Right forelimb (tissue), 1 donor: ENCODE measurements at places on chromosomes 2 and 18.

- no peak for DNase-seq
Observed at GRCh38 chr2:239762655-239763269, 262.4 kb downstream of the NDUFA10 start.

DNA sequence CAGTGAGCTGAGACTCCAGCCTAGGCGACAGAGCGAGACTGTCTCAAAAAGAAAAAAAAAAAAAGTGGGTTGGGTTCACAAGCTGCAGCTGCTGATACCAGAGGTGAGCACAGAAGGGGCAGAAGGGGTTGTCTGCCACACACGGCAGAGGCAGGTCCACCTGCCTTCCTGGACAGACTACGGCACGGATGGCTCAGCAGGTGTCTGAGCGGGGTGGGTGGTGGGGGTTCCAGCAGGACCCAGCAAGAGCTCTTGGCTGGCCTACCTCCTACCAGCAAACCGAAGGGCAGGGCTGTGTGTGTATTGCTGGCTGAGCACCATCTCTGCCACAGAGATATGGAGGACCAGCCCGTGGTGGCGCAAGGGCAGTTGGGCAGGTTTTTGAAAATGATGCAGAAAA, 130.4 kb upstream of the ASB18 start:
- DNase-seq: no peak

GRCh38 chr2:174703430-174703829, 60.8 kb downstream of the CHRNA1 start:
- no peak for DNase-seq

- DNase-seq: no peak
Observed at GRCh38 chr2:162989507-162989906, 150.9 kb upstream of the KCNH7 start.

DNA sequence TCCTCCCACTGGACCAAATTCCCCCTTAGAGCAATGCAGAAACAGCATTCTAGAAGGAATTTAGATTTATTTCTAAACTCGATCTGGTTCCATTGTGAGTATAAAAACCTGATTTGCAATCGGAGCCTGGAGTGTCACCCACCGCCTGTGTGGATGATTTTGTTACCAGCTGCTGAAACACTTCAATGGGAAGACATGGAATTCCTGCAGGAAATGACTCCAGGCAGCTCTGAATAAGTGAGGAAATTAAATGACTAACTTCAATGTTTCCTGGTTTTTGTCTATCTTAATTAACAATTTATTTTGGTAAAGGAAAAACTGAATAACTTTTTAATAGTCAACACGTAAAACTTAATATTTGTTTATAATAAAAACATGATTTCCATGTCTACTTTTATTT, 19.3 kb downstream of the CTAGE1 start:
- DNase-seq: no peak

- DNase-seq: no peak
Observed at GRCh38 chr18:33113416-33113815, 327.1 kb downstream of the CCDC178 start.

DNA sequence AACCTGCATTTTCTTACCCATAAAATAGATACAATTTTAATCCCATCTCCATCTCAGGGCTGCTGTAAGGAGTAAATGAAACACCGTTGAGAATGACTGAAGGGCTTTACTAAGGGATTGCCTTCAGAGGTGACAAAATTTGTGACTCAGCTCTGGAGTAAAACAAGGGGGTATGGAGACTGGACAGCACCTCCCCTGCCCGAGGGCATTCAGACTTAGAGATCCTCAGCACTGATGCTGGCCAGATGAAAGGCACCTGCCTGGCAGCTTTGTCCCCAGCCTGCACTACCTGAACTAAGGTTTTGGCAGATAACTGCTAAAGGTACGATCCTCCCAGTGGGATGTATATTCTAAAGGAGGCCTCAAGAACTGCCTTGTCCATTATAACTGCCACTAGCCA, 105.9 kb upstream of the STPG4 start:
- no peak for DNase-seq

DNA sequence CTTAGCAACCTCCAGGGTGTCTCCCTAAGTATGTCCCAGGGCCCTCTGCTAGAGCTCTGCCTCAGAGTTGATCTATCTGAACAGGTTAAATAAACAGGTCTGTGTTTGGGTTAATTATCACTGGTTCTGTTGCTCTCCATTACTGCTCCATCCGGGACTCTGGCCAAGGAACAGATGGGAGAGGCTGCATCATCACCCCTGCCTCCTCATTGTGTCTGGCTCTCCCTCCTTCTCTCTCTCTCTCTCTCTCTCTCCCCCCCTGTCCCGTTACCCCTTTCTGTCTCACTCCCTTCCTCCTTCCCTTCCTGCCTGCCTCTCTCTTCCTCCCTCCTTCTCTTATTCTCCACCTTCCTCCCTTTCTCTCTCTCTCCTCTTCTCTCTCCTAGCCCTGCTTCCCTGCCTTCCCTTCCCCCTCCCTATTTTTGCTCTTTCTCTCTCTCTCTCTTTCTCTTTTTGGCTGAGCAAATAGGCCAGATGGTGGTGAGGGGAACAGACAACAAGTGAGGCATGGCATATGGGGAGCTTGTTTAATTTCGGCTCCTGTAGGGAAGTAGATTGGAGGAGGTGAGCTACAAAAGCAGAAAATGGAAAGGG, 62.1 kb downstream of the SETBP1 start:
- DNase-seq: peak; percentile 70

DNA sequence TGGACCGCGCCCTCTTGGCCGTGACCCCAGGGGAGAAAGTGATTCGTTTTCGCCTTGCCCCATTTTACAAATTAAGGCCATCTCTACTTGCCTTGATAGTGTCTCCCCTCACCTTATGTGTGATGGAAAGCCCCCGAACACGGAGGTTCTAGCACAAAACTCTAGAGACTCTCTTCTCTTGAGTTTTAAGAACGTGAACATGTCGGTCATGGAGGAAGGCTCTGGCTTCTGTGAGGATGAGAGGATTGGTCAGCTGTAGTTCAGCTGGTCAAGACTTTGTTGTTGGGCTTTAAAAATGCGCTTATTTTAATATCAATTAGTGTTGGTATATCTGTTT, 828 bp downstream of the DYNC1I2 start:
- DNase-seq: no peak

GRCh38 chr18:47669815-47670214, 260.6 kb downstream of the SMAD2 start:
- no peak for DNase-seq

- peak; percentile 60 for DNase-seq
Observed at GRCh38 chr2:101152272-101153076, 1.3 kb upstream of the TBC1D8 start.

DNA sequence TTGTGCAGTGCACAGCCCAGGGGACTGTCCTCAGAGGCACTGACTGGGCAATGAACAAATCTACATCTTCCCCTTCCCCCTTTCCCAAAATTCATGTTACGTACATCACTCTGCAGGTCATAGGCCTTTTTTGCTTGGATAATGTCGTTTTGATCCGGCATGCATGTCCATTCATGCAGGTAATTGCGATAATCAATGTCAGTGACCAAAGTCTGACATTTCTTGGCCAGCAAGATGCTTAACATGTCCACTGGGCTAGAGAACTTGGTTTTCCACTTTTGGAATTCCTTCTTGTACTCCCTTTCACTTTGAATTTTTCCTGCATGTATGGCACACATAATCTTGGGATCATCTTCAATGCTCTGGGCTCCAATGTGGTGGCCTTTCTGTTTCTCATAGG, 124.6 kb downstream of the NEB start:
- DNase-seq: no peak

- DNase-seq: no peak
Observed at GRCh38 chr2:211879323-211879722, 659.3 kb downstream of the ERBB4 start.

- no peak for DNase-seq
Observed at GRCh38 chr2:205212357-205212756, 469.9 kb upstream of the NRP2 start.

- DNase-seq: no peak
Observed at GRCh38 chr2:120677696-120678247, 57.9 kb upstream of the GLI2 start.

GRCh38 chr2:40809156-40809555, 357.3 kb upstream of the SLC8A1 start:
- no peak for DNase-seq

DNA sequence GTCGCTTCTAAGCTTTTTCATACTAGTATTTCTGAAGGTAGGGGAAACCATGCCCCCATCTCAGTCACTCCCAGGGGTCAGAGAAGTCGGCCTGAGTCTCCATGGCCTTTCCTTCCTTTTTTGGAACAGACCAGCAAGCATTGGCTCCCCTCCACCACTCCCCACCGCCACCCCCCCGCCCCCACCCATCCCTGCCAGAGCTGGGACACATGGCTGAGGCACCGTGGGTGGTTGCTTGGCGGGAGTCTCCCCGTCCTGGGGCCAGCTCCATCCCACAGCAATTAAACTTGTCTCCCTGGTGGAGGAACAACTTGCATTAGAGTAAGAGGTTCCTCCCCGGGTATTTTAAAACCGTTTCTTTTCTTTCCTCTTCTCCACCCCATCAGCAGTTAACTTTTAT, 100.8 kb upstream of the TFPI start:
- DNase-seq: no peak

- DNase-seq: no peak
Observed at GRCh38 chr2:1784087-1784486, 39.8 kb upstream of the PXDN start.

- DNase-seq: no peak
Observed at GRCh38 chr2:220708366-220708765, 863.7 kb downstream of the EPHA4 start.

DNA sequence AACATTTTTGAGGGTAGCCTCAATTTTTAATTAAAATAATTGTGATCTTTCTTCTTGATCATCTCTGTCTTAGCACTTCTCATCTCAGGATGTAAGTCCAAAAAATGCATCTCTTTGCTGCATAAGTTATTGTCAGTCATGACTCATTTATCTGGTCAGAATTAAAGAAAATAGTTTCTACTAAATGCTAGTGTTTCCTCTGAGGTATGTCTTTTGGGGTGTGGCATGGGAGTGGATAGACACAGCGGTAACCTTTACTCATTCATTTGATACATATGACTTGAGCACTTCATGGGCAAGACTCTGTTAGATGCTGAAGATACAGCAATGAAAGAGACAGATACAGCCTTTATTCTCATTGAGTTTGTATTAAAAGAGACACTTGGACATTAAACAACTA, 284.7 kb downstream of the IRS1 start:
- DNase-seq: no peak

GRCh38 chr2:236127010-236127409, 41.2 kb downstream of the GBX2 start:
- peak; percentile 32 for DNase-seq

GRCh38 chr18:74862094-74862493, 264.4 kb downstream of the ZNF407 start:
- DNase-seq: no peak

GRCh38 chr18:50126471-50126870, 68.5 kb downstream of the MYO5B start:
- DNase-seq: no peak

GRCh38 chr2:46304635-46305034, 7.4 kb downstream of the EPAS1 start:
- DNase-seq: no peak

GRCh38 chr18:37535968-37536367, 29.6 kb downstream of the CELF4 start:
- DNase-seq: no peak

DNA sequence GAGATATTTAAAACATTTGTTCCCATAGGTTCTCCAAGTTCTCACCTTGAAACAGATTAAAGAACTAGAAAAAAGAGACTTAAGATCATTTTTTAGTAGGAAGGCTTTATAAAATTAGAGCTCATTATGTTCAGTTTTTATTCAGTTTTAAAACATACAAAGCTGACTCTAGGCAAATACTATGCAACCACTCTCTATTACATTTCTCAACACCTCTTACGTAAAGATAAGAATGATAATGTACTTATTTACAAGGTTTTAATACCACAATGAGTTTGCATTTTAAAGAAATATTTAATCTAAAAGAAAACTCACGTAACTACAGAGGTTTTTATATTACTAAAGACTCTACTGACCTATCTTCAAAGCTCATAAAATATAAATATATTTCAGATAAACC, 68.8 kb downstream of the TMEM131 start:
- DNase-seq: no peak

DNA sequence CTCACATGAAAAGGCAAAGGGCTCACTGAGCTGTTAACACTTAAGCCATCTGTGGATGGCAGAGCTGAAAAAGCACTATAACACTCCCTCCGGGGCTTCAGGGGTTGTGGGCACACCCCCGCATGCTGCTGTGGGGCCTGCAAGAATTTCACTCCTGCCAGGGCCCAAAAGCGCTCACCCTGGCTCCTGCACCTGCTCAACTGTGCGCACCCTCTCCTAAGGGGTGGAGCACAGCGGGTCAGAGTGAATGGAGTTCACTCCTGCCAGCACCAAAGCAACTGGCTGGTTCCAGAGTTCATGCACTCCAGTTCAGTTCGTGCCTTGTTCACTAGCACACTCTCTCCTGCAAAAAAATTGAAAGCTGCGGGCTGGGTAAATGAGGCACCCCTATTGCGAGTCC, 814.2 kb upstream of the SLC39A10 start:
- DNase-seq: no peak

- DNase-seq: no peak
Observed at GRCh38 chr2:71494523-71495155, 41.3 kb downstream of the DYSF start.

DNA sequence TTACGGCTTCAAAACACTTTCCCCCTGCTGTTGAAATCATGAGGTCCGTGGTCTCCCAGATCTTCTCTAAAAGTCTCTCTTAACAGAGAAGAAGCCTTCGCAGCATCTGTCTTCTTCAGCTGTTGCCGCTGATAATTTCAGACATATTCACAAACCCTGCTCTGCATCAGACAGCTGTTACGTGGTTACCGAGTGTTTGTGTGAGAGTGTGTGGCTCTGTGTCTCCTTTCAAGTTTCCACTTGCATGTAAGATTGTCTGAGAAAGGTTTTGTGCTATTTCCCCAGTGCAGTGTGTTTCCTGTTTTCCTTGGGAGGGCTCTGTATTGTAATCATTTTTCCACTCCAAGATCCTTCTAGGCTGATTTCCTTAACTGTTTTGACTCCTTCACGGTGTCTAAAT, 32.8 kb downstream of the MAIP1 start:
- DNase-seq: peak; percentile 70

DNA sequence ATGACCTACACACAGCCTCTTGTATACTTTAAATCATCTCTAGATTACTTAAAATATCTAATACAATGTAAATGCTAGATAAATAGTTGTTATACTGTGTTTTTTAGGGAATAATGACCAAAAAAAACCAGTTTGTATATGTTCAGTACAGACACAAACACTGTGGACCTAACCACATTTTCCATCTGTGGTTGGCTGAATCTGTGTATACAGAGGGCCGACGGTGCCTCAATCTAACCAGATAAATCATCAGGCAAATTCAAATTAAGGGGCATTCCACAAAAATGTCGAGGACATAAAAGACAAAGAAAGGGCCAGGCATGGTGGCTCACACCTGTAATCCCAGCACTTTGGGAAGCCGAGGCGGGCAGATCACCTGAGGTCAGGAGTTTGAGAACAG, 14.1 kb downstream of the MGAT4A start:
- DNase-seq: no peak

- no peak for DNase-seq
Observed at GRCh38 chr18:60996326-60996725, 336.9 kb upstream of the CDH20 start.

GRCh38 chr2:104788742-104789455, 65.0 kb upstream of the POU3F3 start:
- DNase-seq: no peak

- DNase-seq: no peak
Observed at GRCh38 chr18:21735452-21736015, 5.1 kb upstream of the MIB1 start.

- DNase-seq: no peak
Observed at GRCh38 chr2:140580532-140581151, 1550.2 kb downstream of the LRP1B start.

GRCh38 chr2:146634230-146635097, 1210.4 kb upstream of the ACVR2A start:
- DNase-seq: no peak

GRCh38 chr2:142954493-142954892, 77.0 kb downstream of the KYNU start:
- DNase-seq: no peak
